NCI-H526 (cell line): ENCODE measurements at places on chromosomes 2 and 18.
A peak's percentile ranks its signal among the peaks of the same experiment; 100 is the strongest.

DNA sequence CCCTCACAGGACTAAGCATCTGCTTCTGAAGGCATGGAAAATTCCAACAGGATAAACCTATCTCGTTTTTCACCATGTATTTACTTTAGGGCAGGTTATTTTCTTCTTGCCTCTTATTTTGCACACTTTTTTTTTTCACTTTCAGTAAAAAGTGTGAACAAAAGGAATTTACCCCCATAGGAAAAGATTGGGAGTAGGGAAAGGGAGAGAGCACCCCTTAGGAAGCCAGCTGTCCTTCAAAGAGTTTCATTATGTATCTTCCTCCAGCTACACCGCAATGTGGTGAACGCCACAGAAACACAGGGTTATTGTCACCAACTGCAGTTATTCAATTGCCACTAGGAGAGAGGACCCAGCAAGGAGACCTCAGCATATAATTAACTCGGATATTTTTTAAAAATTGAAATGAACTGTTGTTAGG lies 286.2 kb upstream of the VRK2 start:
- peak; percentile 55 for DNase-seq

DNA sequence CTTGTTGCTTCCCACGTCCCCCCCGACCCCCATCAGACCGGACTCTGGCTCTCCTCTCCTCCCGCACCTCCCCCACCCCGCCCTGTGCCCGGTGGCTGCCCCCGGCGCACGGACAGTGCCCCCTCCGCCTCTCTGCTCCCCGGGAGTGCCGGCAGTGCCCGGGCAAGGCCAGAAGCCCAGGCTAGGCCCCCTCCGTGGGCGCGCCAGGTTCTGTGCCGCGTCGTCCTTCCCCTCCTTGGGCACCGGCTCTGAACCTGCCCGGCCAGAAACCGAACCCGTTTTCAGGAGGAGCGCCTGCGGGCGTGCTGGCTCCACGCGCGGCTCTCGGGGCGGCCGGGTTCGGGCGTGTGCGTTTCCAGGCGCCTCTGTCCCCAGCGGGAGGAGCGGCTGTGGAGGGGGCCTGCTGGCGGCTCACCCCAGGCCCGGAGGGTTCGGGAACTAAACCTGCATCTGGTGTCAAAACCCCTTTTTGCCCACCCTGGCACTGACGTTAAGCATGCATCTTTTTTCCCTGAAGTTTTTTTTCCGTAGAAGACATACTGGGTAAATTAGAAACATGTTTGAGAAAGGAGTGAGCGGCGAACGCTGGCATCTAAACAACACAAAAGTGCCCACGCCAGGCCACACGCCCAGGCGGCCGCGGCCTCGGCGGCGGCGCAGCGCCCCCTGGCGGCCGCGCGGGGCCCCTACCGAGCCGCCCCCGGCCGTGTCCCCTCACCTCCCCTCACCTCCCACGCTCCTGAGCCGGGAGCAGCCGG lies 123.9 kb upstream of the SLC1A4 start:
- DNase-seq, result peak; percentile 83

GRCh38 chr2:241835611-241836010 lies 23.1 kb downstream of the PDCD1 start:
- no peak for DNase-seq

DNA sequence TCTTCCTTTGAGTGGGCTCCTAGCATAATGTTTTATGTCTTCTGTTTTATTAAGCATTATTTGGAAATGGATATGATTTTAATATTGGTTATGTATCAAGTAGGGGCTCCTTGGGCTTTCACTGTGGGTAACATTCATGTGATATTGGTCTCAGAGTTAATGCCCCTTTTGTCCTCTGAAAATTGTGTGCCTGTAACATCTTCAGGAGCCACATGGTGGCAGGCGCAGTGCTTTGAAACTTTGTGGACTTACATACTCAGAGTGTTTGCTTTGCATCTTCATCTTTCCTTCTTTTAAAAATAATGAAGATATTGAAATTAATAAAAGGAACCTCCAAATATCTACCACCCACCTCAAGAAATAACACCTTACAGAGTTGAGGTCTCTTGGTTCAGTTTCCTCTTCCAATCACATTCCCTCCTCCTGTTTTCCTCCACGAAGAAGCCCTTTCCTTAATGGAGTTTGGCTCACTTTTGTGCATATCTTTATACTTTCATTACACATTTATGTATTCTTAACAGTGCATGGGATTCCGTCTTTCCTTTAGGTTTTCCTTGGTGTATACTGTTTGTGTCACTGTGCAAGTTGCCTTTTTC lies 73.5 kb downstream of the LIMS1 start:
- peak; percentile 26 for DNase-seq

- peak; percentile 55 for DNase-seq
Measured at GRCh38 chr2:182240862-182241371, 185.9 kb downstream of the PDE1A start.

DNA sequence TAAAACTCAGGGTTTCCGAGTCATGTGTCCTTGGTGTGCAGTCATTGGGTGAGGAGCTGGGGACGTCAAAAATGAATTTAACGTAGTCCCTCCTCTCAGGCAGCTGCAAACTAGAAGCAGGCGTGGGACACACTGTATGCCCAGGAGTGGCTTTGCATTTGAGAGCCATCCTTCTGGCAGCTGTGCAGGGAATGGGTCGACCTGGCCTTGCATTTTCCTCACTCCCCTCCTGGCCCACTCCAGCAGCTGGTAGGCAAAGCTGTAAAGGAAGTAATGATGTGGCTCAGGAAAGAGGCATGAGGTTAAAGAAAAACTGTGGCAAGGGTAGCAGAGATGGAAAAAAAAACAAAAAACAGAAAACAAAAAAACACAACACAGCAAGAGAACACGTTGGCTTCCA lies 46.5 kb downstream of the RNF144A start:
- no peak for DNase-seq

GRCh38 chr2:133324150-133324561 lies 244.1 kb downstream of the NCKAP5 start:
- DNase-seq, result peak; percentile 2

DNA sequence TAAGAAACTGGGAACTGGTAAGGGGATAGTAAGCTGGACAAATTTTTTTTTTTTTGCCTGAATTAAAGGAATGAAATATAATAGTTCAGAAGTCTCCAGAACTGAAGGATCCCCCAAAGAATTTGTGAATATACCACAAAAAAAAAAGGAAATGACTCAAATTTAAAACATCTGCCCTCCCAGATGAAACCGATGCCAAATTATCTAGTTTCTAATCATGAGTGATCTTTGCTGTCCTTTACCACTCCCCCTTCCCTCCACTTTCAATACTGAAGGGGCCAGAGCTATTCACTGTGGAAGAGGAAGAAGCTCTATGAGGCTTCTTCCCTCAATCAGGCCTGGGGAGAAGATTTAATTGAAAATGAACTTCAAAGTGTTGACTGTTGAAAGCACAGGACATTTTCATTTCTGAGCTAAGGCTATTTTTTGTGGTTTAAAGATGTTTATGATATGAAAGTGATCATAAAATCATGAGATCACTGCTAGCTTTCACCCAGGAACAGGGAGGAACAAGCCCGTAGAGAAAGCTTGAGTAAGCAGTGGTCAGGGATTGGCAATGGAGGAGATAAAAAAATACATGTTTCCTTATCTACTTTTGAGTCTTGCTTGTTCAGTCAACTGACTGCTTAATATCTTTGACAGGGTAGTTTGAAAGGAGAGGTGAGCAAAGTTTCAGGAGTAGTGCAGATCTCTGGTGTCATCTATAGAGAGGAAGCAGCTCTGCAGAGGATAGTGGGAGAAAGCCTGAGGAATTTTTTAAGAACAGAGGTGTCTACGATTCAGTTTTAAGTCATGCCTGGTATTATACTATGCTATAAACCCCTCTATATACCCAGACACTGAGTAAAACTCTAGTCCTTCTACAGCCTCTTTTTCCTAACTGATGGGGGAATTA lies 409.5 kb upstream of the FIGN start:
- no peak for DNase-seq

DNA sequence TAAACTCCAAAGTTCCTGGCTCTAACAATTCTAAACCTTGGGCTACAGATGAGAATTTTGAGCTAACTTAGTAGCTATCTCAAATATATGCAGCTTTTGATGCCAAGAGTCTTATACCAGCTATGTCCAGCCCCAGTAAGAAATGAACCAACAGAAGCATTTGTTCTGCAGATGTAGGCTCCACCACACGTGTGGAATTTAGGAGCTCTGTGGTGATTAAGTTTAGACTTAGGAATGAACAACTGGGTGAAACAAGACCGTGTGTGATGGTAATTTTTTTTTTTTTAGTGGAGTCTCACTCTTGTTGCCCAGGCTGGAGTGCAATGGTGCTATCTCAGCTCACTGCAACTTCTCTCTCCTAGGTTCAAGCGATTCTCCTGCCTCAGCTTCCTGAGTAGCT lies 179.7 kb downstream of the ANKRD30B start:
- no peak for DNase-seq

DNA sequence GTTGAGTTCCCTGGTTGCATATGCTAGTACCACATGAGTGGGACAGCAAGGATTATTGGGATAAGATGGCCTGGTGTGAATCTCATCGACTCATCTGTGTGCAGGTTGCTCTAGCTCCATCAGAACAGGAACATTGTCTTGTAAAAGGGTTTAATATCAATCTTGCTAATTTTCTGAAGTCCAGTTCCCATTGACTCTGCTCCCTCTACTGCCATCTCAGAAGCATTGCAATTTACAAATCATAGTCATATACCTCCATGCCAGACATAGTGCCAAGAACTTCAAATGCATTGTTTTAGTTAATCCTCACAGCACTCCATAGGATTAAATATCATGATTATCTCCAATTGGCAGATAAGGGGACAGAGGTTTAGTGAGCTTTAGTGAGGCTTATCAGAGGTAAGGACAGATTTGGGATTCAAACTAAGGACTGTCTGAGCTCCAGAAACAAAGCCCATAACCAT lies 4.8 kb upstream of the STAT4 start:
- peak; percentile 65 for DNase-seq

GRCh38 chr2:151482171-151482725 lies 72.5 kb downstream of the RIF1 start:
- no peak for DNase-seq

DNA sequence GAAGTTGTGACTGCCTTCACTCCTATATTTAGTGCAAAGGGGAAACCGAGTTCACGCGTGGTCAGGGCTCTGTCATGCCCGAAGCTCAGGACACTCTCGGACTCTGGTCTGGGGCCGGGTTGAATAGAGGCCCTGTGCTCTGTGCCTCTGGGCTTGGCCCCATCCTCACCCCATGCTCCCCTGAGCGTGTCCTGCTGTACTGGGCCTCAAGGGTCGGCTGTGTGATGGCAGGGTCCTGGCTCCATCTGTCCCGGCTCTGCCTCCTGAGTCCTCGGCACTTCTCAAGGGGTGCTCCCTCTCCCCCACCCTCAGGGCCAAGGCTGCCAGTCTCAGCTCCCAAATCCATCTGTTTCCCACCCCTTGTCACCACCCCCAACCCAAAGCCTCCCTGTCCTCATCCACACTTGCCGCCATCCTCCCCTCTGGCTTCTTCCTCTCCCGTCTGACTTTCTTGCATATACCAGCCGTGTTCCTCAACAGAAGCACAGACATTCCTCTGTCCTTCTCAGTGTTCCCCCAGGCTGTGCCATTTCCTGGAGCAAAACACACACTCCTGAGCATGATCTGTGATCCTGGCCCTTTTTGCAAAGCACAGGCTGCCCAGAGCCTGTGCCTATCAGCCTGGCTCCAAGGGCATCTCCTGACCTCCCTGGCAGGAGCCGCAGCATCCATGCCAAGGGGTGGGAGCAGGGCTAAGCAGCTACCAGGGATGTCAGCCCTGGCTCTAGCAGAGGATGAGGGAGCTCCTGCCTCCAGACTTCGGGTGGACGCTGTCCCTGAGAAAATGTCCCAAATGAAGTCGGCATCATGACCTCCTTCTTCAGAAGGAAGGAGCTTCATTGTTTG lies 64.2 kb upstream of the OTOS start:
- DNase-seq, result no peak

DNA sequence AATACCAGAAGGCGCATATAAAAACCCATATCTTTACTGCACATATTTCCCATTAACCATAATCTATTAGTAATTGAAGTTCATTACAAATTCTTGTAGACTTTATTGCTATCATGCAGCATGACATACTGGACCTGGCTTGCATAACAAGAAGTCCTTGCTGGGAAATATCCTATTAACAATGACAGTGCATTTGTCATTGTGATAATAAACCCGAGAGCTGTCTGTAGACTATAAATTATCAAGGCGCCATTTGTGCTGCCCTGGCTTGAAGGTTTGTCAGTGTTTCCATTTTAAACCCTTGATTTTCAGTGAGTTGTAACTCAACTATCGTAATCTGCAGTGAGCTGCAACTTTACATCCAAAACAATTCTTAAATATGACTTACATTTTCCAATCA lies 59.0 kb downstream of the HNMT start:
- DNase-seq, result no peak
